HFFc6 (cell line): ENCODE measurements at places on chromosomes 13 and 19. TPM values are rescaled to one million over a fixed set of nuclear protein-coding genes. Genes with fewer than 3 reads are reported as not detected.

- no peak for DNase-seq
These were observed 472.2 kb downstream of the TDRD3 start for GRCh38 chr13:60869225-60869624.

DNA sequence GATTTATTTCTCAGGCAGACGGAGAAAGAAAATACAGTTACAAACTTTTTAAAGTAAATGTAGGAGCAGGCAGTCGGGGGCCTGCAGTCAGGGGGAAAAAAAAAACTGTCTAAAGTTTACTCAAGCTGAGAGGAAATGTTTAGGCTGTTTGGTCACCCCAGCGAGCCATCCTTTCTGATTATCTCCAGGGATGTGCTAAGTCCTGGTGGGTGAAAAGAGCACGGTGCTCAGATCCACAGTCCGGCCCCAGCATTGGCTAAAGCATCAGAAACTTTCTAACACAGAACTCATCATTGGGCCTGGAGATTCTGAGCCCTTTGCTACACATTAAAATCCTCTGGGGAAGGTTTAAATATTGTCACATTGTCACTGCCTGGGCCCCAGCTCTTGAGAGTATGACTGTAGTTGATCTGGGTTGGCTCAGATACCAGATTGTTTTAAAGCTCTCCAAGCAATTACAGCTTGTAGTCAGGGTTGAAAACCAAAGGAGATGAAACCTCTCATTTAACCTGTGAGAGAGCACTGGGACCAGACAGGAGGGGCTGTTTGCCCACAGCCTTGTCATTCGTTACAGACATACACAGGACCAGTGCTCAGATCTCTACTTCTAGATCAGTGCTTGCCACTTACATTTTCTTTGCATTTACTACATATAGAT lies 131.1 kb upstream of the HTR2A start:
- DNase-seq, result no peak

DNA sequence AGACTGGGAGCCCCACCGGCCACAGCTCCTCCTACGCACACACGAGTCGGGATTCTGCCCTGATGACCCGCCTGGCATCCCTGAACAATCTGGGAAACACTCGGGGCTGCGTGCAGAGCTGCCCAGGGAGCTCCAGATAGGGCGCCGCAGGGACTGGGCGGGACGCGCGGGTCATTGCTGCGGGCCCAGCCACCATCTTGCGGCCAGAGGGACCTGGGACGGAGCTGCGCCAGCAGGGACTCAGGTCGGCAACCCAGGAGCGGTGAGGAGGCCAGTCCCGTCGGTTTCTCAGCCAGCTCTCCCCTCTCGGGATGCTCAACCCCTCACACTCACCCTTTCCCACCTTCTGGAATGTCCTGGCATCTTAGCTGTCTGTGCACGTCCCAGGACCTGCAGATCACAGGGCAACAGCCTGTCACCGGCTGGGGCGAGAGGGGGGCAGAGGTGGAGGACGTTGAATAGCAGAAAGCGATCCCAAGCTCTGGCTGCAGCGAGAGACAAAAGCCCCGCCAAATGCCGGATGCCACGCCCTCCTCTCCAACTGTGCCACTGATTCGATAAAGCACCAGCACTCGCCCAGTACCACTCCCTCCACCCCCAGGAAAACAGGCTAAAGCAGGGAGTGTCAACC lies 20.4 kb upstream of the ZNF91 start:
- no peak for DNase-seq

- no peak for DNase-seq
These were observed 61.5 kb downstream of the B3GLCT start for GRCh38 chr13:31261241-31261640.

DNA sequence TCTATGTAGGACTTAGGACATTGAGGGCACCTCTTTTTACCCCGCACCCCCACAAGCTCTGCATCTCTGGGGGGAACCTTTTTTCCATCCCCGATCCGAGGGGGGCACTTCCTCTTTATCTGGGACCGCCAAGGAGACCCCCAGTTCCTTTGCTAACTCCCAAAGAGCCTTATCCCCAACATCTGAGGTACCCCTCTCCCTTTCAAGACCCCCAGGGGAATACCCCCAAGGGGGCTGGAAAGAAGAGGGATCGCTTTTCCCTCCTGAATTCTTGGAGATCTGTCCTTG lies 1.1 kb downstream of the TNFSF9 start:
- DNase-seq, result no peak

GRCh38 chr13:45863709-45864590 lies 12.4 kb upstream of the SIAH3 start:
- DNase-seq, result no peak

- no peak for DNase-seq
These were observed 35.4 kb downstream of the PAN3 start for GRCh38 chr13:28173793-28174192.

- DNase-seq, result no peak
These were observed 362.1 kb downstream of the MTUS2 start for GRCh38 chr13:29182216-29182615.

- no peak for DNase-seq
These were observed 22.6 kb downstream of the ATP8B3 start for GRCh38 chr19:1789261-1790041.

- no peak for DNase-seq
These were observed 4.0 kb upstream of the NAPA start for GRCh38 chr19:47518854-47519253.

DNA sequence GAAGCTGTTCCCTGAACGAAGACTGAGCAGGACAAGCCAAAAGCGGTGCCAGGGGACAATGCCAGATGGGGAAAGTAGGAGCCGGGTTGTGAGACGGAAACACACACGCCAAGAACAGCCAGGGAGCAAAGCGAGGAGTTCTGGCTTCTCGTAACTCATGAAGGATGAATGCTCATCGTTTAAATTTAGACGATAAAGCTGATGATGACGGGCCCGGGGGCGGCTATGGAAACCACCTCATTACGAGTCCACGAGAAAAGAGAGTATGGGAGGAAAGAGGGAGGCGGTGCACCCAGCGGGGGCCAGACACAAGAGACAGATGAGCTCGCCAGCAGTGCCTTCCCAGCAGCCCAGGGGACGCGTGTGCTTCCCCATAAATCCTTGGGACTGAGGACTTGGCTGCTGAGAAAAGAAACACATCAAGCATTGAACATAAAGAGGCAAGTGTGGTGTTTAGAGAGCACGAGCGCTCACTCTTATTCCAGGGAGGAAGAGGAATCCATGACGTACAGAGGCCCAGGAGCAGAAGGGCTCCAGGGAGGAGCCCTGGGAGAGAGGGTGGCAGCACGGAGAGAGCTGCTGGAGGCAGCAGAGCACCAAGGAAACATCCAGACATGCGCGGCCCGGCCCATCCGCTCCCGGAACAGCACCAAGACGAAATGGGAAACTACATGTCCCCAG lies 70.7 kb downstream of the EPS15L1 start:
- DNase-seq, result no peak

GRCh38 chr19:8261347-8261746 lies 46.8 kb downstream of the CD320 start:
- no peak for DNase-seq

DNA sequence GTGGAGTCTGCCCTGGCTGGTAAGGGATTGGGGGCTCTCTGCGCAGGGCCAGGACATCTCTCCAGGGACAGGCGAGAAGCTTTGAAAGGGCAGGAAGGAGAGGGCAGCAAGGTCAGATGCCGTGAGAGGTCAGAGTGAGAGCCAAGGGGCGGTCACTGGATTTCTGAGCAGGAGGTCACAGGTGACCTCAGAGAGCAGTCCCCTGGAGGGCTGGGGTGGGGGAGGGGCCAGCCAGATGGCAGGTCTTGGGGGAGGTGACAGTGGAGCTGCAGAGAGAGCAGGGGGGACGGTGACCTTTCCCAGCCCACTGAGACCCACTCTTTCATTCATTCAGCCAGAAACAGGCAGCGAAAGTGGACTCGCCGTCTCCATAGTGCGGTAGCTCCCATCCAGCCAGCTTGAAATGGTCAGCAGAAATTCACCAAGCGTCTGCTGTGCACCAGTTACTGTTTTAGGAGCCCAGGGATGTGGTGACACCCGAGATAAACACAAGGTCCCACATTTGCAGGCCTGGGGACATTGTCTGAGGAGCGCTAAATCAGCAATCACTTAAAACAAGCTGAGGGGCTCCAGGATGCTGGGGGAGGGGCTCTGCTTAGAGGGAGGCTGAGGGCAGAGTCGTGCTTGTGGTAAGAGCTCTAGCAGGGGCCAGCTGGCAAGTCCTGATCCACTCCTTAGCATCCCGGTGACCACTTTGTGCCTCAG lies 10.2 kb downstream of the CARM1 start:
- DNase-seq, result no peak

GRCh38 chr13:110131424-110131823 lies 175.5 kb downstream of the COL4A1 start:
- DNase-seq, result no peak

C1QTNF9B gene
- not detected in 3 replicates for total RNA-seq

ZNF490 gene
- 8.0 to 8.6 TPM (median 8.0 TPM) in 3 replicates for total RNA-seq
